ENCODE measurements at places on chromosomes 16 and 17. TPM values are rescaled to one million over a fixed set of nuclear protein-coding genes. Genes with fewer than 3 reads are reported as not detected.

Gene TNP2
- 5.3 TPM for total RNA-seq

Gene SLC5A10
- total RNA-seq: 0.48 TPM

DNA sequence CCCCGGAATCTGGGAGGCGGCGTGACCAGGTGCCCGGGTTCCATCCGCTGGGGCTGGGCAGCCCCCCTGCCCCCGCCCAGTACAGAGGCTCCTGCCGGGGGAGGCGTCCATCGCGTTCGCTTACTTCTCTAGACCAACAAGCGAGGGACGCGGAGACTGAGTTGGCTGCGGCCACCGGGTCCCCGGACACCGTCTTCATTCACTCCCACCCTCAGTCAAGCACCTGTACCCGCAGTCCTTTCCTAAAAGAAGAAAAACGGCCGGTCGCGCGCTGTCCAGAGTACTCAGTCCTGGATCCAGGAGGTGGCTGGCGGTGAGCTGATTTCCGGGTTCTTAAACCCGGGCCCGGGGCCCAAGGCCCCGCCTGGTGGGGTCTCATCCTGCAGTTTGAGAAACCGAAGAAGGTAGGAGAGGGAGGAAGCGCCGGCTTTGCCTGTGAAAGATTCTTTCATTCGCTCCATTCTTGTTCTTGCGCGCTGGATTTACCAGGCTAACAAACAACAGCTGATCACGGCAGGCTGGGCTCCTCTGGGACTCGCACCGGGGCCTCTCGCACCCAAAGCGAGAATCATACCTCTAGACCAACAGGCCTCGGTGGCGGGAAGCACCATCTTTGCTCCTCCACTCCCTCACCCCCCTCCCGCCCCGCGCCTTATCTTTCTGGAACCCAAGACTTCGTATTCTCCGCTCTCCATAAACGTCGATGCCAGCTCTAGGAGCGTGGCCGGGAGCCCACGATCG is 17.4 kb upstream of the OR1F1 start:
- DNase-seq: no peak

DNA sequence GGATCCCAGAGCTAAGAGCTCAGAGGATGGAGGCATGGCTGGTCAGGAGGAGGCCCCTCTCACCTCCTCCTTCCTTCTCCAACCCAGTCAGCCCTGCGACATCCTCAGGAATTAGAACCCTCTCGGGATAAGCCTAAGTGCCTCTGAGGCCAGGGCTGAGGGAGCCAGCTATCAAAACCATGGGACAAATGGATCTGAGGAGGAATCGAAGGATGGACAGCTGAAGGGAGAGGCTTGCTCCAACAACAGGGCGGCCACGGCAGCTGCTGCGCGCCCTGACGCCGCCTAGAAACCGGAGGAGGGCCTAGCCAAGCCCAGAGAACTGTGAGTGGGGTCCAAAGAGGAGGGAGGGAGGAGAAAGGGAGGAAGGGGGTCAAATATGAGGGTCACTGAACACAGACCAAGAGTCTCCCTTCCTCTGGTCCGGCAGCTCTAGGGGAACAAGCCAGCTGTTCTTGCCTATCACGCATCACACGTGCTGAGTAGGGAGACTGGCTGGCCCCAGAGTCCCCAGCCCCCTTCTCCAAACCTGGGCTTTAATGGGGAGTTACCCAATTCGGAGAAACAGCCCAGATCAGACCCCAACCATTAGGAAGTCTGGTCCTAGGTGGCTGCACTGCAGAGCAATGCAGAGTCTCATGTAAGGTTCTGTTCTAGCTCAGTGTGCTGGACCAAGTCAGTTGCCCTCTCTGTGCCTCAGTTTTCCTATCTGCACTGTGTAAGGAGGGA is 5.9 kb upstream of the HOXB13 start:
- DNase-seq: no peak

Gene C16orf46
- not detected for total RNA-seq

- DNase-seq: no peak
These were observed 870 bp upstream of the CTRB2 start for GRCh38 chr16:75207831-75208230.

DNA sequence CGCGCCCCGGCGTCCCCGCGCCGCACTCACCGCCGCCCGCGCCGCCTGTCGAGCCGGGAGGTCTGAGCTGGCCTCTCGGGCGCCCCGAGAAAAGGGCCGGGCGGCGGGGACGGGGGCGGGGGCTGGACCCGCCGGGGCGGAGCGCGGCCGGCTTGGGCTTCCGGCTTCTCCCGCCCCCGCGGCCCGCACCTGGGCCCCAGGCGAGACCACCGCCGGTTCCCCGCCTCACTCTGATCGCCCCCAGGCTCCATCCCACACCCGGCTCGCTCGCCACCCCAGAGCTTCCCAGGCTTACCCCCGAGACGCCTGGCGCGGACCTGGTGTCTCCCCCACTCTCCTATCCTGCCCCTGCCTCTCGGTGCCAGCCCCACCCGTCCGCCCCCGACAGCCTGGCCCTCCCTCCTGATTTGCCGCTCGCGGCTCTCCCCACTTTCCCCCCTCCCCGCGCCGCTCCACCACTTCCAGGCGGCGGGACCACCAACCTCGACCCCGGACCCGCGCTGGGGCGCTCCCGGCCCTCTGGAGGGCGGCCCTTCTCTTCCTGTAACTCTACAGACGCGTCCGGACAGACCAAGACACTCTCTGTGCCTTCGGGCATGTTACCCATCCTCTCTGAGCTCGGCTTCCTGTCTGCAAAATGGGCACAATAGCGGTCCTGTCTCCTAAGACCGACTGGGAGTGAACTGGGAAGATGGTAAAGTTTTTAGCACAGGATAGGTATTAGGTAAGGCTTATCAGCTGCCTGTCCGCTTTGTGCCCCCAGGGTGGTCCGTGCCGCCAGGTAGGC is at the start of gene LITAF:
LITAF (minus strand) TSS at position 64 of the 787 bp plus-strand sequence. CDS start 30,189 bp downstream, outside the sequence.
- DNase-seq: peak; percentile 77

GRCh38 chr16:9048302-9048700 is 43.1 kb upstream of the HAPSTR1 start:
- no peak for DNase-seq

Gene C17orf100
- total RNA-seq: 3.1 TPM

DNA sequence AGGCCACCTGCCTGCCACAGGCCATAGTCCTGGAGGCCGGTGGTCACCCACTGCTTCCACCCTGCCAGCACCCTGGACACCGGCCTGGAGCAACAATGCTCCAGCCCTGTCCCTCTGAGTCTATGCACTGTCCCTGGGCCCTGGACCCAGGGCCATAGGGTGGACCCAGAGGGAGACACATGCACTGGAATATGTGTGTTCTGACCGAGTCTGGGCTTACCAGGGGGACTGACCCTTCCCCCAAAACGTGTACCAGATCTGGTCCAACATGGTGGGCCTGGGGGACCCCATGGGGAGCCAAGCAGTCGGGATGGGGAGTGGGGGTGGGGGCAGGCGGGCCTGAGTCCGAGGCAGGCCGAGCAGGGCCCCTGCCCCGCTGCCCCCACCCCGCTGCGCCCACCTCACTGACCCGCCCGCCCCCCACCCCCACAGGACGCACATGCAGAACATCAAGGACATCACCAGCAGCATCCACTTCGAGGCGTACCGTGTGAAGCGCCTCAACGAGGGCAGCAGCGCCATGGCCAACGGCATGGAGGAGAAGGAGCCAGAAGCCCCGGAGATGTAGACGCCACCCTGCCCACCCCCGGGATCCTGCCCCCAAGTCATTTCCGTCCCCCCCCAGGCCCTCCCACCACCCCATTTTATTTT is 357.4 kb downstream of the SEC14L1 start:
- DNase-seq: no peak

DNA sequence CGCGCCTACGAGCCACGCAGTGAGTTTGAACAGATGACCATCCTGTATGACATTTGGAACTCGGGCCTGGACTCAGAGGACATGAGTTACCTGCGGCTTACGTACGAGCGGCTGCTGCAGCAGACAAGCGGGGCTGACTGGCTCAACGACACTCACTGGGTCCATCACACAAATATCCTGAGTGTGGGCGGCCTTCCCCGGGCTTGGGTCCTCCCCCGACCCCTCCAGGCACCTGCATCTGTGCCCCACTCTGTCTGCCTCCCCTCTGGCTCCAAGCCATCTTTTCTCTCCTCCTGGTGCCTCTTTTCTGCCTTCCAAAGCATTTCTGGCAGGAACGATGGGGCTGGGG is 5.0 kb upstream of the HSD3B7 start:
- DNase-seq: no peak

- peak; percentile 31 for DNase-seq
These were observed 47.3 kb upstream of the DNAH17 start for GRCh38 chr17:78624324-78625151.

GRCh38 chr17:27631897-27632725 is 1.1 kb downstream of the LGALS9 start:
- no peak for DNase-seq

Gene CCDC92B
- 0.48 TPM for total RNA-seq

DNA sequence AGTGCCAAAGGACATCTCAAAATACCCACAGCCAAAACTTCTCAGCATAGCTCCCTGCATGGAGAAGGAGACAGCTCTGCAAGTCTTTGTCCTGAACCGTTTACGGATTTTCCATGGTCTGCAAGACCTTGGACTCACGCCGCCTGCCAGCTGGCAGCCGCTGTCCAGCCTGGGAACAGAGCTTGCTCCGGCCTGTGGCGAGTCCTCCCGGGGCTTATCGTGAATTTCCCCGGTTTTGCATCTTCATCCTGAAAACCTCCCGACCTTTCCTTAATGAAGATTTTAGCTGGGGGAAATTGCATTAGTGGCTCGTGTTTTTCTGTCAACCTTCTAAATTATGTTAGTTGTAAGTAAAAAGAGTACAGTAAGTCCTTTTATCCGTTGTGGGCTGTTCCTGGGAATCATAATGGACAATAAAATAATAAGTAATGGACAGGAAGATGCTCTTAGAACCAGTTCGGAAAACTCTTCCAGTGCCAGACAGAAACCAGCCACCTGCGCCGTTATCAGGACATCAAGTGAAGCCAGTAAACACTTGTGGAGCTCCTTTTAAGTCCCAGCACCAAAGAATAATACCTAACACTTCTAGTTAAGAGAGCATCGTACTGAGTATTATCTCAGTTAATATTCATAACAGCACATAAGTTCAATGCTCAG is 112.4 kb upstream of the NOL11 start:
- no peak for DNase-seq

- DNase-seq: no peak
These were observed 222.8 kb upstream of the SDK2 start for GRCh38 chr17:73867056-73867455.

- DNase-seq: no peak
These were observed 6.6 kb upstream of the TMEM204 start for GRCh38 chr16:1526608-1527555.

- no peak for DNase-seq
These were observed 378.7 kb downstream of the HS3ST4 start for GRCh38 chr16:26070302-26071100.

DNA sequence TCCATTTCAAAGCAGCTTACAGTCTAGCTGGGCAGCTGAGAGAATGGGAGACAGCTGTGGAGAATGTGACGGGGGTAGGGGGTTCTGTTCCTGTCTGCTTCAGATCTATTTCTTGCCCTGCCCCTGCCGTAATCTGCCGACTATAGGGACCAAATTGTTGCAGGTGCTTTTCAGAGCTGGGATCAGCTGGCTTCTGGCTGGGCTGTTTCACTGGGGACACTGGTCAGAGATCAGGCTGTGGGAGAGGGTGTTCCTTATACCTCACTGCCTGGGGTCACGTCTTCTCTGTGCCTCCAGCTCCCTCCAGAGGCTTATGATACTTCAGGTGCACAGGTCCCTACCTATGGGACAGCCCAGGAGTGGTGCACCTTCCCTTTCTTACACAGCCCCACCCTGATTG is 514.9 kb upstream of the GOT2 start:
- no peak for DNase-seq

GRCh38 chr16:49986351-49987124 is 38.5 kb upstream of the CNEP1R1 start:
- DNase-seq: peak; percentile 21

- DNase-seq: no peak
These were observed 95.3 kb upstream of the RPL38 start for GRCh38 chr17:74108126-74108705.

- DNase-seq: peak; percentile 81
These were observed 33.3 kb downstream of the PLCD3 start for GRCh38 chr17:45098869-45099616.

GRCh38 chr17:53253956-53254597 is 568.6 kb upstream of the KIF2B start:
- DNase-seq: no peak

DNA sequence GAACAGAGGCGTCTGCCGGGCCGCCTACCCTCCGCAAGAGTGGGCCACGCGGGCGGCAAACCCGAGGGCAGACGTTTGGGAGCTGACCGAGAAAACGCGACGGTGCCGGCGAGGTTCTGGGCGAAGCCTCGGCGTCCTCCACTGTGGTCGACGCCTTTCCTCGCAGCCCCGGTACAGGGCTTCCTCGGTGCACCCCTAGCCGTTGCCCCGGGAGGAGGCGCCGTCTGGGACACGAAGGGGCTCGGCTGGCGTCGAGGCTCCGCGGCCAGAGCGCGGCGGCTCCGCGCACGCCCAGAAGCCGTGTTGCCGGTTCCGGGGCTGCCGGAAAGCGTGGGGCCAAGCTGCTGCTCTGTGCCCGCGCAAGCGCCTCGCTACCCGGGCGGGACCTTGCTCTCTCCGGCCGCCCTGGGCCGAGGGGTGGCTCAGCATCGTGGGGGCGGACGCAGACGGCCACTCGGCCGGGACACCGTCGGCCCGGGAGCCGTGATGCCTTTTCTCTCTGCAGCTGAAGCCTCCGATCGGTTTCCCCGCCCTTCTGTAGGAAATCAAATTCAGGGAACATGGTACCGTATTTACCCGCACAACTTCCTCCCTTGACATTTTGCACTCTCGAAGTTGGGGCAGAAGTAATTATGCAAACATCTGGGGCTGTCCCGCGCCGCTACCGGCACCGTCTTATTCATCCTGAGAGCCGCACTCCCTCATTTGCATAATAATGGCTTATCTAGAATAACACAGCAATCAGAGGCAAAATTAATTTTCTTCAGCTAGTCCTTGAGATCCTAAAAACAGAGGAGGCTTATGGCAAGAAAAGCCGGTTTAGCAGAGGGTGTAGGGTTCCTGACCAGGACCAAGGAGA is 7.3 kb upstream of the CBX8 start:
- no peak for DNase-seq

GRCh38 chr17:52106638-52107261 is 51.8 kb downstream of the CA10 start:
- DNase-seq: peak; percentile 62

Gene ENPP7
- 0.48 TPM for total RNA-seq

DNA sequence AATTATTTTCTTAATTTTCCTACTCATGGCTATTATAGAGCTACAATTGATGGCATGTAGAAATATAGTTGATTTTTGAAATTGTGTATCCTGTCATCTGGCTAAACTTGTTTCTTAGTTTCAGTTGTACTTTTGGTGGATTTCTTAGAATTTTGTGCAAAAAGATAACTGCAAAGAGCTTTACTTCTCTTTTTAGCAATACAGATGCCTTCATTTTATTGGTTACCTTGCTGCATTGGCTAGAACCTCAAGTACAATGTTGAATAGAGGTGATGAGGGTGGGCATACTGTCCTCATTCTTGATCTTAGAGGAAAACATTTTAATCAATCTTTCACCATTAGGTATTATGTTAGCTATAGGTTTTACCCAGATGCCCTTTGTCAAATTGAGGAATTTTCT is 67.9 kb downstream of the METRNL start:
- no peak for DNase-seq

DNA sequence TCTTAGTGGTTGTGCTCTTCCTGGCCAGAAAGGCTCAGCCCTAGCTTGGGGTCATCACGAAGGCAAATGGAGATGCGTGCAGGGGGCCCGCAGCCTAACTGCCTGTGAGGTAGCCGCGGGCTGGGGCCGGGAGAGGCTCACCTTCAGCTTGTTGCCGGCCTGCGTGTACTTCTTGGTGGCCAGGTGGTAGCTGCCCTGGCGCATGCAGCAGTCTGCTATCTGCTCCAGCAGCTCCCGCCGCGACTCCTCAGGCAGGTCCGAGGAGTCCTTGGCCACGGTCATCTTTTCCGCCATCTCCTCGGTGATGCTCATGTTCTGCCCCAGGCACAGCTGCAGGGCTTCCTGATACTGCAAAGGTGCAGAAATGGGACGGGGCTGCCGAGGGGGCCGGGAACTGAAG is 13.0 kb upstream of the TMEM204 start:
- DNase-seq: no peak
